ENCODE measurements at places on chromosomes 5 and 9. TPM values are rescaled to one million over a fixed set of nuclear protein-coding genes. Genes with fewer than 3 reads are reported as not detected.

- H3K4me3 ChIP-seq: no peak overlapping the region
- no peaks in the 10 kb centered on the region for H3K36me3 ChIP-seq
- H3K4me1 ChIP-seq: peaks cover 16% of the 10 kb centered on the region
- H3K27me3 ChIP-seq: peaks cover 2% of the 10 kb centered on the region
These were observed 70.7 kb downstream of the EPB41L4A start for GRCh38 chr5:112348387-112348786.

GRCh38 chr5:88251048-88251711, 17.5 kb downstream of the TMEM161B start:
- no peak overlapping the region for H3K27ac ChIP-seq
- no peak overlapping the region for H3K4me3 ChIP-seq
- no peaks in the 10 kb centered on the region for H3K36me3 ChIP-seq
- H3K4me1 ChIP-seq: peaks cover 4% of the 10 kb centered on the region
- H3K27me3 ChIP-seq: no peaks in the 10 kb centered on the region

DNA sequence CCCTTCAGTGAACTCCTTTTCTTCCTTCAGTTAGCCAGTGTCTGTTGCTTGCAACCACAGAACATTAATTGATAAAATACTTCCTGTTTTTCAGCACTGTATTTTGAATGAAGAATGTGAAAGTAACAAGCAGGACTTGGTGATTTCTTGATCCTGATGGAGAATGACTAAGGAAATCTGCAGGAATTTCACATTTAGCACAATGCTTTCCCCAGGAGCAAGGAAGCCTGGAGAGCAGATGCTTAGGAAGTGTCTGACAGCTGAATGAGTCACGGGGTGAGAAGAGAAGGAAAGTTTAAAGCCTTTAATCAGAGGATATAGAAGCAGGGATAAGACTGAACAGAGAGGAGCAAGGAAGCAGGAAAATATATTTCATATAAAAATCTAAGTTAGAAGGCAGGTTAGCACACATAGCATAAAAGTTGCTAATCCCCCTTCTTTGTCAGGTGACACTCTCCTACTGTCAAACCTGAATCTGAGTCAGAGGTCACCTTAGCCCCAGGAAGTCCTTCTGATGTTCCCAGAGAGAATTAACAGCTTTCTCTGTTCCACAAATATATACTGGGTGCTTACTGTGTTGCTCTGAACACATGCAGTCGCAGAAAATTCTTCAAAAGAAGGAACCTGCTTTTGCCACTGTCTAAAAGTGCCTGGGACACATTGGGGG, 59.7 kb downstream of the GNA14 start:
- H3K4me1 ChIP-seq: no peaks in the 10 kb centered on the region
- H3K4me3 ChIP-seq: no peak overlapping the region
- H3K27ac ChIP-seq: no peak overlapping the region
- no peak for DNase-seq
- no peaks in the 10 kb centered on the region for H3K36me3 ChIP-seq
- peaks cover 2% of the 10 kb centered on the region for H3K27me3 ChIP-seq

DNA sequence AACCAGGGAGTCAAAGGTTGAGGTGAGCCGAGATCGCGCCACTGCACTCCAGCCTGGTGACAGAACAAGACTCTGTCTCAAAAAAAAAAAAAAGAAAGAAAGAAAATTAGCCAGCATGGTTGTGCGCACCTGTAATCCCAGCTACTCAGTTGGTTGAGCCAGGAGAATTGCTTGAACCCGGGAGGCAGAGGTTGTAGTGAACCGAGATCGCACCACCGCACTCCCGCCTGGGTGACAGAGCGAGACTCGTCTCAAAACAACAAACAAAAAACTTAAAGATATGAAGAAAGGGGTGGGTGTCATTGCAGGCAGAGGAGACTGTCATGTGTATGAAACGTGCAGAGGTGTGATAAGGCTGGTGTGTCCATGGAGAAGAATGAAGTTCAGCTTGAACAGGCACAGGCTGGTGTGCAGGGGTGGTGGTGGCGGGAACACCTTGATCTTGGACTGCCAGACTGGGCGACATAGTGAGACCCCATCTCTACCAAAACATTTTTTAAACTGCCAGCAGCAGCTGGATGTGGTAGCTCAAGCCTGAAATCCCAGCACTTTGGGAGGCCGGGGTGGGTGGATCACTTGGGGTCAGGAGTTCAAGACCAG, 69.6 kb downstream of the UGCG start:
- no peaks in the 10 kb centered on the region for H3K36me3 ChIP-seq
- no peak overlapping the region for H3K4me3 ChIP-seq
- peaks cover 4% of the 10 kb centered on the region for H3K27me3 ChIP-seq
- no peak overlapping the region for H3K27ac ChIP-seq

- peaks cover 5% of the 10 kb centered on the region for H3K36me3 ChIP-seq
- H3K4me3 ChIP-seq: no peak overlapping the region
- H3K27me3 ChIP-seq: no peaks in the 10 kb centered on the region
- H3K27ac ChIP-seq: no peak overlapping the region
These were observed 25.4 kb downstream of the OGN start for GRCh38 chr9:92378865-92379560.

DNA sequence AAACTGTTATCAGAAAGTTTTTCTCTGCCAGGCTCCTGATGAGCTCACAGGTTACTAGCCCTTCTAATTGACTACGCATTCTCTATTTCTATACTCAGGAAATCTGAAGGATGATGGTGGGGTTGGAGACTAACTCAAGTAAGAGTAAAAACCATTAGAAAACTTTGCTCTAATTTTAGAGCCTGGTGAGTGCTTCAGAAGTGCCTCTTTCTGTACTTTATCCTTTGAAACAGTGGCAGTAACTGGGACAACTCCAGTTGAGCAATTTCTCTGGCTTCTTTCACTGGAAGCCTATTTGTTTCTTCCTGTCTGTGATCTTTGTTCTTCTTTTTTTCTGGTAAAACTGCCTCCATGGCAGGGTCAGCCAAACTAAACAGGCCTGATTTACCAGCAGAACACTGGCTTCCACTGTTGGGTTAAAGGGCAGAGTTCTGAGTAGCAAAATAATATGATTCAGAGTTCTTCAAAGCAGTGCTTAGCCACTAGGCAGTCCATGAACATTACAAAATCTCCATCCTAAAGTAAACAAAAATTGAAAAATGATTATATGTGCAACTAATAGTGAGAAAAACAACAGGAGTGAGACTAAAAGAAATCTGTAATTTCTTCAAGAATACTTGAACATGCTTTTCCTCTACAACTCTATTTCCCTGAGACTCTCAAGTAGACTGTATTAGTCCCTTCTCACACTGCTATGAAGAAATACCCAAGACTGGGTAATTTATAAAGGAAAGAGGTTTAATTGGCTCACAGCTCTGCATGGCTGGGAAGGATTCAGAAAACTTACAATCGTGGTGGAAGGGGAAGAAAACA, 79.8 kb downstream of the MROH2B start:
- H3K4me3 ChIP-seq: no peak overlapping the region
- no peaks in the 10 kb centered on the region for H3K36me3 ChIP-seq
- DNase-seq: no peak
- no peak overlapping the region for H3K27ac ChIP-seq
- no peaks in the 10 kb centered on the region for H3K4me1 ChIP-seq

GRCh38 chr9:136603901-136604814, 58.3 kb upstream of the NOTCH1 start:
- no peaks in the 10 kb centered on the region for H3K36me3 ChIP-seq
- H3K4me1 ChIP-seq: peaks cover 8% of the 10 kb centered on the region
- H3K27ac ChIP-seq: no peak overlapping the region
- H3K4me3 ChIP-seq: no peak overlapping the region
- DNase-seq: no peak

DNA sequence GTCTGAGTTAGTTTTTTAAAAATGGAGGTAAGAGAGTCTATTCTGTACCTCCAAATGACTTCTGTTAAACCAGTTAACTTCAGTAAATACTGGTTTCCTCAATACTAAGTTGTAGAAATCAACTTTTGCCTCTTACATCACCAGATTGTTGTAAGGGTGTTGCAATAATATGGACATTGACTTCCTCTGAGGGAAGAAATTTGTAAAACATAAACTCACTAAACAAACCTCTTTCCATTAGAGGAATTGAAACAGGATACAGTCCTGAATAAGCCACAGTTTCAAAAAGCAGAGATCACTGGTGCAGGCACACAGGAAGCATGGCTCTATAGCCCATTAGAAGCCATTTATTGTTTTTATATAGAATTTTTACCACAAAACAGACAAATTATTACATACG, 32.7 kb upstream of the SLCO6A1 start:
- no peak overlapping the region for H3K4me3 ChIP-seq
- H3K27me3 ChIP-seq: no peaks in the 10 kb centered on the region
- H3K36me3 ChIP-seq: no peaks in the 10 kb centered on the region

DNA sequence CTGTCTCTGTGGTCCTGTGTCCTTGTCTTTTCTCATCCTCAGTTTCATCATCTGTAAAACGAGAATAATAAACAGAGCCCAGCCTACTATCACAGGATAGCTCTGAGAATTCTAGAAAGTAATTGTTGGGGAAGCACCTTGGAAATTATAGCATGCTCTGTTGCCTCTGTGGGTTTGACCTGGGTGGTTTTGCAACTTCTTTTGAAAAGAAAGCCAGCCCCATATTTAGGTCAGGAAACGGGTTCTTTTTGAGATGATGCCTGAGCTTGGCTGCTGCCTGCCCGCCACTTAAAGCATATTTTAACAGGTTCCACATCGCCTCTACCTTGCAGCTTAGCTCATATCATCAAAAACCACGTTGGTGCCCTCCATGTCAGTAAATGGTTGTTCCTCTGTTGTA, 111.1 kb downstream of the TLR4 start:
- H3K36me3 ChIP-seq: no peaks in the 10 kb centered on the region
- DNase-seq: no peak
- no peak overlapping the region for H3K4me3 ChIP-seq
- H3K27ac ChIP-seq: no peak overlapping the region
- H3K27me3 ChIP-seq: no peaks in the 10 kb centered on the region
- H3K4me1 ChIP-seq: no peaks in the 10 kb centered on the region

DNA sequence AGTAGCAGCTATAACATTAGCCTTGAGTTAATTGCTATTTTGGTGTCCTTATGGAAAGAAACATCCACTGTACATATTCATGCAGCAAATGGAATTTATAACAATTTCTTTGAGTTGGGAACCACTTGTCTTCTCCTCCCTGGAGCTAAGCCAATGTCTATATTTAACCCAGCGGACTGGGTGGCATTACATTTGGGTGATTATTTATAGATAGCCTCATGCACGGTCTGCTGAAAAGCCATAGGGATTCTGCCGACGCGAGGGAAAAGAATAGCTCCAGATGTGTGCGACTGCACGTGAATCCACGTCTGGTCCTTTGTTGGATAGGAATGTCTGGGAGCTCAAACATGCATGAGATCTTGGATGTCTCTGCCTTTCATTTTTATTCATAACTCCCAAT, 157.5 kb upstream of the BRINP1 start:
- H3K27me3 ChIP-seq: no peaks in the 10 kb centered on the region
- DNase-seq: no peak
- H3K27ac ChIP-seq: no peak overlapping the region
- no peaks in the 10 kb centered on the region for H3K4me1 ChIP-seq
- H3K4me3 ChIP-seq: no peak overlapping the region

DNA sequence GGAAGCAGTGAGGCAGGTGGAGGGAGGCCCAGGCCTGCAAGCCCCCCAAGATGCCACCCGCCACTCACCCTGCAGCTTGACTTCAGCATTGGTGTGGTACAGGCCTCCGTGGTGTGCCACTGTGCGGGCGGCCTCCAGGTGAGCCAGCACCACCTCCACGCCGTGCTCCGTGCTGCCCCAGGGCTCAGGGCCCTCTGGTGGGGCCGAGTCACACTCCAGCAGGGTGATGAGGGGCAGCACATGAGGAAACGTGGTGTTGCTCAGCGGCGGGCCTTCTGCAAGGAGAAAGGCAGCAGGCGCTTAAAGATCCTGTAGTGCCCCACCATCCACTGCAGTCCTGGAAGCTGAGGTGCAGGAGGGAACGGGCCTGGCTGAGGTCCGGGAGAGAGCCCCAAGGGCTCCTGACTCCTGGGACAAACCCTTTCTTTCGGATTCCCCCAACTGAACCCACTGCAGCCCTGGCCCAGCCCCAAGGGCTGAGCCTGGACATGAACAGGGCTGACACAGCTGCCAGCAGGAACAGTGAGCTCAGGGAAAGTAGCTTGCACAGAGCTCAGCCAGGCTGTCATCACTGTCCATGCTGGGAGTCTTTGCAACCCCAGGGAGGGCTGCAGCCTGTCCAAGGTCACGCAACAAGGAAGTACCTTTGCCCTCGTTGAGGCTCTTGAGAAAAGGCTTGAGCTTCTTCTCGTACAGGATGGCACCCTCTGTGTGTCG, 4.7 kb upstream of the TOR2A start:
- H3K36me3 ChIP-seq: peaks cover 5% of the 10 kb centered on the region
- peaks cover 17% of the 10 kb centered on the region for H3K4me1 ChIP-seq
- H3K27ac ChIP-seq: no peak overlapping the region
- H3K27me3 ChIP-seq: peaks cover 8% of the 10 kb centered on the region
- no peak for DNase-seq
- no peak overlapping the region for H3K4me3 ChIP-seq

GRCh38 chr9:110712955-110713354, 44.4 kb downstream of the MUSK start:
- H3K27me3 ChIP-seq: no peaks in the 10 kb centered on the region
- no peaks in the 10 kb centered on the region for H3K36me3 ChIP-seq
- no peak overlapping the region for H3K4me3 ChIP-seq
- no peaks in the 10 kb centered on the region for H3K4me1 ChIP-seq
- no peak for DNase-seq

DNA sequence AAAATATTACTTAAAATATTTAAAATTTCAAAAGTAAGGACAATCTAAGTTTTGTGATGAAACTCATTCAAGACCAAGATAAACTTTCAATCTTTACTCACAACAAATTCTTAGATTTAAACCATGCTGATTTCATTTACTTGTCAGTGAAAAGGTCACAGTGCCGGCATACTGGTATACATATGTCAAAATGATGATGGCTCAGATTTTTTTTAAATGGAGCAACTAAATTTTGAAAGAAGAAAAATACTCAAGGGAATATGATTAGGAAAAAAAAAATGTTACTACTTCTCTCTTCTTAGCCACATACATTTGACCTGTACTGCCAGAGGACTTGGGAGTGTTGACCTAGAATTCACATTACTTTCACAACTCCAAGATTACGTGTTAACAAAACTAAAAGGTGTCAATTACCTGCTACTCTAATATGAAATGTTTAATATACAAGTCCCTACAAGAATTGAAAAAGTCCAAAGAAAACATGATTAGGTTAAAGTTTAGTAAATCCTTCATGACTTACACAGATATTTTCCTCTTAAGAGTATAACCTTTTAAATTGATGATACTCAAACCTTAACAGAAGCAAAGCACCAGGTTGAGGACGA, 4.6 kb downstream of the EFNA5 start:
- H3K27me3 ChIP-seq: peaks cover 21% of the 10 kb centered on the region
- H3K4me1 ChIP-seq: peaks cover 32% of the 10 kb centered on the region
- no peak for DNase-seq
- H3K27ac ChIP-seq: peak overlapping the region; percentile 70

DNA sequence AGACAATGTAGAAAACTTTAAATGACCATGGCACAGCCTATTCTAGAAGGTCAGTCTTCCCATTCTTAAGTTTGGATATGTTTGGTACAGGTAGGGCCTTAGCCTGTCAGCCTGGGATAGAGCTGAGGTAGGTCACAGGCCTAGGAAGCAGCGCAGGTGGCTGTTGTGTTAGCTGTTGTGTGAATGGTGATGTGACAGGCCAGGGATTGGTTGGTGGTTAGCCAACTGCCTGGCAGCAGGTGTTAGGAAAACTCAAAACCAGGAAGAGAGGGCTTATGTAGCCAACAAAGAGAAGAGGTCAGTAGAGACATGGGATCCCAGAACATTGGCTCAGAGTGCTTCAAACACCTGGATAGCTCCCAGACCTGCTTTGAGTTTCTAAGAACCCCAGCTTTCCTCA, 84.2 kb downstream of the FBXO38 start:
- no peaks in the 10 kb centered on the region for H3K27me3 ChIP-seq
- no peak overlapping the region for H3K27ac ChIP-seq
- no peak overlapping the region for H3K4me3 ChIP-seq
- H3K4me1 ChIP-seq: no peaks in the 10 kb centered on the region
- no peaks in the 10 kb centered on the region for H3K36me3 ChIP-seq

TAL2 gene
- 1.6 TPM for total RNA-seq

FOXD4 gene
- total RNA-seq: 0.76 TPM

FANCC gene
- total RNA-seq: 22.9 TPM

SMIM33 gene
- not detected for total RNA-seq

CCNO gene
- not detected for total RNA-seq

Data from glutamatergic neuron (in vitro differentiated cells).